Stimulated activated CD8-positive, alpha-beta memory T cell treated with anti-CD3 and anti-CD28 coated beads, Interleukin-4, amount 100 ng/mL, for 4 hours (primary cell): ENCODE measurements at places on chromosomes 13 and 19.

DNA sequence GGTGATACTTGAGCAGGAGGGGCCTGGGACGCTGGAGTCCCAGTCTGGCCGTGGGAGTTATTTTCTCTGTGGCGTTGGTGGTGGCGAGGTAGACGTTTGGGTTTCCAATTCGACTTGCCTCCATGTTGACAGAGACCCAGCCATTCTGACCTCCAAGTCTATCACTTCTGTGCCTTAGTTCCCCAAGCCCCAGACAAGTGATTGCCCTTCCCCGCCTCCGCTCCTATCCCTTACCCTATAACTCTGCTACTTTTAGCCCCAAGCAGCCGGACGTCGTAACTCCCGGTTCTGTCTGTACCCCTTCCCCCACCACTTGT lies 549 bp downstream of the TIMM50 start:
- DNase-seq: no peak

DNA sequence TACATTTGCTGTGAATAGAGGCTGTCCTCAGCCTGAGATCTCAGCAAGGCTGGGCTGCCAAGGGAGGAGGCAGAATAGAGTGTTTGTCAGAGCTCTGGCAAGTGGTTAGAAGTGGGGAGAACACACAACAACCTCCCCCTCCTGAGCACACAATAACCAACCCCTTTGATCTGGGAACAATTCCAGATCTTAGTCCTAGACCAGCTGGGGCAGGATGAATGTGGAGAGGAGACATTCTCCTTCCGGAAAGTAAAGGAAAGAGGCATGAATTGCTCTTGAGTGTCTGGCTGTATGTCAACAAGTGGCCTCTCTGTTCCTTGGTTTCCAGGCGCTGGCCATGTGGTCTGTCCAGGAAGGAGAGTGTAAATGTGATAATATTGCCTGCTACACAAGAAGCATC lies 114.9 kb upstream of the TMTC4 start:
- DNase-seq: no peak

- no peak for DNase-seq
These were observed 161.6 kb downstream of the KDM4B start for GRCh38 chr19:5130371-5131030.

- no peak for DNase-seq
These were observed 12.8 kb downstream of the SMAD9 start for GRCh38 chr13:36907266-36907665.

DNA sequence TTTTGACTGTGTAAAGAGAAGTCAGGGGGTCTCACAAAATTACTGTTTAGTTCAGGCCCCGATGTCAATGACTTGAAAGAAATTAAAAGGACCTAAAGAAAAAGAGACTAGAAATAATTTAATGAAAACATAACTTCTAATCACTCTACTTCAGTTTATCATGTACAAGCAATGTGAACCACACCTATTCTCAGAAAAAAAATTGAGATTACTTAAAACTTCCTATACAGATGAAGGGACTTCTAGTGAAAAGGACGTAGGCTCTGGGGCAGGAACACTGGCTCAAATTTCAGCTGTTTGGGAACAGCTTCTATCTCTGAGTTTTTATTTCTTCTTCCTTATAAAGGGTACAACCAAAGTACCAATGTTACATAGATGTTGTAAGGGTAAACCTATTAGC lies 38.0 kb downstream of the TPT1 start:
- DNase-seq: no peak

DNA sequence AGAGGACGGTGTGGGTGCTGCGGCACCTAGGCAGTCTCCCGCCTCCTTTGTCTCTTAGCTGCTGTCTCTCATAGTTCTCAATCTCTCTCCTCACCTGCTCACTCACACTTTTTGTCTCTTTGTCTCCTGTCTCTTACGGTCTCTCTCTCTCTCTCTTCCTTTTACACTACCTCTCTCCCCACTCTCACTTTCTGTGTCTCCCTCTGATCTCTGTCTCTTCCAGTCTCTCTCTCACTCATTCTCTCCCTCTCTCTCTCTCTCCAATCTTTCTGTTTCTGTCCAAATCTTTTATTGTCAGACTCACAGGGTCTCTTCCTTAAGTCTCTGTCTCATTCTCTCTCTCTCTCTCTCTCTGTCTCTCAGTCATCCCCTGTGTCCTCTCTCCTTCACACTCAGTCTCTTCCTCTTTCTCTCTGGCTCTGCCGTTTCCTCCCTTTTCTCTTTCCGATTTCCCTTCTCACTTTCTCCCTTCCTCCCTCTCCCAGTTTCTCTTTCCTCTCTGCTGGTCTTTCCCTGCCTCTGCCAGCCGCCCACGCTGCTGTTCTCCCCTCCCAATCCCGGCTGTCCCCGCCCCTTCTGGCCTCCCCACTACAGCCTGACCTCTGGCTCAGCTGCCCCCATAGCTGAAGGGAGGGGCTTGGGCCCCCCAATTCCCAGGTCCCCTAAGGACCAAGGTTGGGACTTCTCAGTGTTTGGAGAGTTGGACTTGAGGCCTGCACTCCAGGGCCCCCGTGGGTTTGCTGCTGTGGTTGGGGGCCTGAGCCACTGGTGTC lies at the start of gene PLEKHA4:
TSS of gene PLEKHA4 (minus strand) at position 504 of the 773 bp plus-strand sequence. CDS start 997 bp downstream, outside the sequence.
- no peak for DNase-seq

DNA sequence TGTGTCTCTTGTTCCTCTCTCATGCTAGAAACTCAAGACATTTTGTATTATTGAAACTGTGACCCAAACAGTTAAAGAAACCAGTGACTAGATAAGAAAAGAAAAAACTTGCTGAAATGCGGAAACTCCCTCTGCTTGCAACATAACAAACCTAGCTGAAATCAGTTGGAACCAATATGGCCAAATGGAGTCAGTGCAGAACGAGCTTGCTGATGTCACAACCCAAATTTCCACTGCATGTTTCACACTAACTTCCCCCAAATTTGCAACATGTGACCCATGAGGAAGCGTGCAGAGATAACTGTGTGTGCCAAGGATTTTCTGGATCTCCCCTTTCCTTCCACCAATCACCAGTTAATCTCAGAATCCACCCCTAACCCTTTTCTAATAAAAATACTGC lies 208.0 kb downstream of the DLEU7 start:
- DNase-seq: no peak

DNA sequence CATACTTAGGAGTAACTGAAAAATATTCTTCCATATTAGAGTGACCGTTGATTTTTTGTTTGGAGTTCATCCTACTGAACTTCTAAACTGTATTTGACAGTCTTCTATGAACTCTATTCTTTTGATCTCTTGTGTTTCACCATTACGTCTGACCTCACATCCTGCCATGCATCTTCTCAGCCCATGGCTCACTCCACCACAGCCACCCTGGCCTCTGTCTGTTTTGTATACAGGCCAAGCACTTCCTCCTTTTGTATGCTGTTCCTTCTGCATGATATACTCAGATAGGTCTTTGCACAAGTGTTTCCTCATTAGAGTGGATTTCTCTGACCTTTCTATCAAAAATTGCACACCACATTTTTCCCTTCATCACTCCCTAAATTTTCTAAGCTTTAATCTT lies 119.9 kb downstream of the MAB21L1 start:
- DNase-seq: no peak

DNA sequence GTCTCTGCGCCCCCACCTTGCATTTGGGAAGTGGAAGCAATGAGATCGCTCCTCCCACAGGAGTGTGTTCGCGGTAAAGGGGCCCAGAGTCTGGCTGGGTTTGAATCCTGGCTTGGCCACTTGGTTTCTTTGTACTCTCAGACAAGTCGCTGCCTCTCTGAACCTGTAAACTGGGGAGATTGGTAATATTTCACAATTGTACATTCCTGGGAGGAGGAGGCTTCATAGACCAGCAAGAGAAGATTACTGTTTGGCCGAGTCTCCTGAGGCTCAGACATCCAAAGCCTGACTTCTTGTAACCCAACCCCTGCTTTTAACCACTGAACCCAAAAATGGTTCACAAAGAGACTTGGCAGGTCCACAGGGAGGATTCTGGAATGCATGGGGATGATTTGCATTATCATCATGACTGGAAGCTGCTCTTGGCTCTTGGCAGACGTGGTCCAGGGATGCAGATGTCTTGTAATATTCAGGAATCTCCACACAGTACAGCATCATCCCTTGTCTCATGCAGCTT lies 13.6 kb upstream of the STRN4 start:
- no peak for DNase-seq

DNA sequence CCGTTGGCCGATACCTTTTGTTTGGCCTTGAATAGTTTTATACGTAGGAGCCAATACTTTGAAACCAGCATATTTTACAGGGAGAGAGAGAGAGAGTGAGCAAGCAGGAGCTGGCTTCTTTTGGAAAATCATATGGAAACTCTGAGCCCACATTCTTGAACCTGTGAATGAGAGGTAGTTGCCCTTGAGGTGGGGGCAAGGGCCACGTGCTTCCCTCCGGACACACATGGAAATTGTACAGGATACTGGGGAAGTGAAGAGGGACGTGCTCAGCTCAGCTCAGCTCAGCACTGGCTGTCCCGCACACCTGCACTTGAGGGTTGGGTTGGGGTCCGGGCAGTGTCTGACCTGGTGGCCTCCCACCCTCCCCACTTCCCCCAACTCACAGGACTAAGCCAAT lies 68.3 kb downstream of the SPRYD7 start:
- no peak for DNase-seq

- DNase-seq: no peak
These were observed 60.2 kb downstream of the PEX11G start for GRCh38 chr19:7428651-7429113.

- no peak for DNase-seq
These were observed 133.4 kb downstream of the NUFIP1 start for GRCh38 chr13:44855860-44856259.

DNA sequence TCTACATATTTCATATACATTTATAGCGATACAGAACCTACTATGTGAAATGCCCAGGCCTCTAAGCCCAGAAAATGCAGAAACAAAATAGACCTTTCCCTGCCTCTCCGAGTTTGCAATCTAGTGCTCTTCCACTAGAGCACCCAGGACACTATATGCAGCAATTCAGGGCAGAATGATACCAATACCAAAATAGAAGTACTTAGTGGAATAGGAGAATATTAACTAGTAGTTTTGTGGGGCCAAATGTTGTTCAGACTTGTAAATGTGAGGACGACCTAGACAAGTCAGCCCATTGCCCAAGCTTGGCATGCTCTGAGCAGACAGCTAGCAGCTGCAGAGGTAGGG lies 35.8 kb upstream of the FLT1 start:
- no peak for DNase-seq

DNA sequence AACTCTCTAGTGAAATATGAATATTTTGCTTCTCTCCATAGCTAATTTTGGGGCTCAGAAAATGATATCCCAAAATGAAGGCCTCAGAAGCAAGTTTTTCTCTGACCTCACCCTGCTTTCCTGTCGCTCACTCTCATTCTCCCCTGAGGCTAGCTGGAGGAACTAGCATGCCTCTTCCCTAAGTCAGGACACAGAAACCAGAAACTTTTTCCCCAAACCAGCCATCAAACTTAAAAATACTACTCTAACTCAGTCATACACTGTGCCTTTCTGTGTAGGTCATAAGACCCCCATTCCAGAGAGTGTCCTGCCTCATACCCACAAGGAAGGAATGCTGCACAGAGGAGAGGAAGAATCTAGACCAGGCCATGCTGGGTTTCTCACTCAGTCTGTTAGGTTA lies 329.6 kb downstream of the PCDH20 start:
- no peak for DNase-seq

DNA sequence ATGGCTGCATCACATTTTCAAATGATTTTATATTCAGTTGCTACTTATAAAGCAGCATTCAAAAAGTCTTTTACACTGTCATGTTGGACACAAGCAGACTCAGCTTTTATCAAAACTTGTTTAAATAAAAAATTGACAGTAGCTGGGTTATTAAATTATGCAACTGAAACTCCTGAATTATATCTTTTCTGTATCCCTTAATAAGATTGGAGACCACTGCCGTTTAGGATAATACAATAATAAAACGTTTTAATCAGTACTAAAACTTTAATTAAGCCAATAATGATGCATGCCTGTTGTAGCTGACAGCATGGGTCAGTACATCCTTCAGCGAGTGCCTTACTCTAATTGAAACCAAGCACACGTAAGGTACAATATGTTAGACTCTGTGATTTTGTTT lies 78.0 kb downstream of the DPY19L3 start:
- no peak for DNase-seq

DNA sequence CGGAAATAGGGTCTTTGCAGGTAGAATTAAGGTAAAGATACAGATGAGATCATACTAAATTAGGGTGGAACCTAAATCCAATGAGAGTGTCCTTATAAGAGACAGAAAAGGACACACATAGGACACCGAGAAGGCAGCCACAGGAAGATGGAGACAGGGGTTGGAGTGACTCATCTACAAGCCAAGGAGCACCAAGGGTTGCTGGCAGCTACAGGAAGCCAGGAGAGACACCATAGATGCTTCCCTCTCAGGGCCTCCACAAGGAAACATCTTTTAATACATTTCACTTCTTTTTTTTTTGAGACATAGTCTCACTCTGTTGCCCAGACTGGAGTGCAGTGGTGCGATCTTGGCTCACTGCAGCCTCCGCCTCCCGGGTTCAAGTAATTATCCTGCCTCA lies 10.1 kb downstream of the TMEM143 start:
- DNase-seq: no peak

- no peak for DNase-seq
These were observed 18.9 kb downstream of the ADGRE3 start for GRCh38 chr19:14655726-14656125.

GRCh38 chr19:28341810-28342350 lies 871.1 kb downstream of the UQCRFS1 start:
- no peak for DNase-seq

DNA sequence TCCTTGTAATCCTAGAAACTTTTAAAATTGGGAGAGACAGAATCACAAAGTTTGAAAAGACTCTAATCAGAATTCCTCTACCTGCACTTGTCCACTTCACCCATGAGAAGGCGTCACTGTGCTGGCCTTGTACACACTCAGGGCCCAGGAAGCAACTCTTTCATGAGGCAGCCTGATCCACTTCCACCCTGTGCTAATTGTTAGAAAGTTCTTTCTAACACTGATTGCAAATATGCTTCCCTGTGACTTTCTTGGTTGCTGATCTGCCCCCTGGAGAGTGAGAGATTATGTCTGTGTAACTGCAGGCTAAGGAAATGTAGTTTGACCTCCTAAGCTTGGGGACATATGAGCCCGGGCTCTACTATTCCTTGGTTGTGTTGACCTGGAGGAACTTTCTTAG lies 494.6 kb downstream of the MYO16 start:
- DNase-seq: no peak

DNA sequence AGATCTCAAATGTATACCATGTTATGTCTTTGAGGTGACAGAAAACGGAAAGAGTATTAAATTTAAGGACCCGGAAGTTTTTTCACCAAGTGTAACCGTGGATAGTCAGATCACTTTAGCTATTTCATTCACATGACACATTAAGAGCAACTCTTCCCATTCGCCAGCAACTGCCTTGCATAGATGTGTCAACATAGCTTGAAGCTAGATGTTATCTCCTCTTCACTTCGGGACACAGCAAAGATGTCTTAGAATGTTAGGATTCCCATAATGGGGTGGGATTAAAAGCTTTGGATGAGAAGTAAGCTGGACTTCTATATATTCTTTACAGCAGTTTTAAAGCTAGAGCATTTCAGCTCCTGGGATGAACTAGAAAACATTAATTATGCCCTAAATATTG lies 1135.9 kb upstream of the PCDH20 start:
- DNase-seq: no peak
